ENCODE measurements at places on chromosomes 11 and 22. TPM values are rescaled to one million over a fixed set of nuclear protein-coding genes. Genes with fewer than 3 reads are reported as not detected.

- no peak for DNase-seq
Measured at GRCh38 chr22:45270095-45271020, 14.4 kb upstream of the UPK3A start.

- DNase-seq: no peak
Measured at GRCh38 chr11:74550991-74551753, 41.2 kb upstream of the POLD3 start.

The NXPE4 gene
- total RNA-seq: 183 TPM

GRCh38 chr11:116821050-116821918 lies 1.8 kb downstream of the APOA4 start:
- no peak for DNase-seq

The KRTAP5-11 gene
- total RNA-seq: not detected

The PKNOX2 gene
- total RNA-seq: 1.9 TPM

DNA sequence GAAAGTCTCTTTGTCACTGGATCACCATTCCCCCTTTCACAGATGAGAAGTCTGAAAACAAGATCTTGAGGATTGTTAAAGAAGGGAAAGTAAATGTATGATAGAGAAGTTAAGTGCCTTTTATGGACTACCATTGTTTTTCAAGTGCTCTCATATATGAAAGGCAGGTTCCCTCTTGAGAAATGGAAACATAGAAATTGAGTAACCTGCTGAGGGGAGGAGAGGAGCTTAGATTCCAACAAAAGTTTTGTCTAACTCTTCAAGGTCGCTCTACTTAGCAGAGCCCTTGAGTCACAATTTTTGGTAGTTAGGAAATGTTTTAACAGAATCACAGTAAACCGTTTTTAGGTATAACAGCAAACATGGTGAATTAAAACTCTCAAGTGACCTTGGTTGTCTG lies 80.1 kb downstream of the SVIP start:
- DNase-seq: no peak

DNA sequence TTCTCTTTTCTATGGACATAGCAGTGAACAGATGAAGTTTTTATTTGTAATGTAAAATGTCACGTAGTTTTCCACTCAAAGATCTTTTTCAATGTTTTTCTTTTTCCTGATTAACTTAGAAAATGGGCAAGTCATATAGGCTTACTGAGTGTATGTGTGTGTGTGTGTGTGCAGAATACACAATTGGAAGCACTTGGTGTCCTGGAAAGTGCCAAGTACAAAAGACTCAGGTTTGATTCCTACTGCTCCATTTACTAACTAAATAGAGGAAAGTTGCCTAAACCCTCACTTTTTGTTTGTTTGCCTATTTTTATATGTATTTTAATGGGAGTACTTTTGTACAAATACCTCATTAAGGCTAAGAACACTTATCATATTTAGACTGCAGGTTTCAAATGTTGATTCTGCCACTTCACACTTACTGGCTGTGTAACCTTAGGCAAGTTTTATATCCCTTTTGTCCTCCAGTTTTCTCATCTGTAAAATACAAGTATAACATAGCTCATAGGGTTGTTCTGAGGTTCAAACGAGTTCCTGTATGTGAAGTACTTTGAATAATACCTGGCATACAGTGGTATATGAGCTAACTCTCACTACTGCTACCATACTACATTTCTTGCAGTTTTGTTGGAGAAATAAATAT lies 90.1 kb downstream of the TYR start:
- DNase-seq: no peak

DNA sequence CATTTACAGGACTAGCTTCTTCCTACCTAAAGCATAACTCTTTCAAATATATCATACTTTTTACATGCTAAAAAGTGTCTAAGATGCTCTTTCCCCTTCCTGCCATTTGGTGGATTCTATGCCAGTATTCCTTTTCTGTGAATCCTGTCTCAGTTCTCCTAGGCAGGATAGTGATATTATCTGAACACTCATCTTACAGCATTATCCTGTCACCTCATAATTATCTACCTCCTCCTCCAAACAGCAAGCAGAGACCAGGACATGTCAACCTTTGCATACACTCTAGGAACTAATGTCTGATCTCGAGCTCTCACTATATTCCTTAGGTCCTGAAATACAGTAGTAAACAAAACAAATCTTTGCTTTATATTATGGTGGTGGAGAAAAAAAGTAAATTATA lies 275.5 kb downstream of the FAM181B start:
- DNase-seq: no peak

- DNase-seq: no peak
Measured at GRCh38 chr11:8201644-8202365, 33.0 kb upstream of the RIC3 start.

The DCHS1 gene
- total RNA-seq: 6.0 TPM

The OR6A2 gene
- 0.69 TPM for total RNA-seq

The APLNR gene
- 2.8 TPM for total RNA-seq

DNA sequence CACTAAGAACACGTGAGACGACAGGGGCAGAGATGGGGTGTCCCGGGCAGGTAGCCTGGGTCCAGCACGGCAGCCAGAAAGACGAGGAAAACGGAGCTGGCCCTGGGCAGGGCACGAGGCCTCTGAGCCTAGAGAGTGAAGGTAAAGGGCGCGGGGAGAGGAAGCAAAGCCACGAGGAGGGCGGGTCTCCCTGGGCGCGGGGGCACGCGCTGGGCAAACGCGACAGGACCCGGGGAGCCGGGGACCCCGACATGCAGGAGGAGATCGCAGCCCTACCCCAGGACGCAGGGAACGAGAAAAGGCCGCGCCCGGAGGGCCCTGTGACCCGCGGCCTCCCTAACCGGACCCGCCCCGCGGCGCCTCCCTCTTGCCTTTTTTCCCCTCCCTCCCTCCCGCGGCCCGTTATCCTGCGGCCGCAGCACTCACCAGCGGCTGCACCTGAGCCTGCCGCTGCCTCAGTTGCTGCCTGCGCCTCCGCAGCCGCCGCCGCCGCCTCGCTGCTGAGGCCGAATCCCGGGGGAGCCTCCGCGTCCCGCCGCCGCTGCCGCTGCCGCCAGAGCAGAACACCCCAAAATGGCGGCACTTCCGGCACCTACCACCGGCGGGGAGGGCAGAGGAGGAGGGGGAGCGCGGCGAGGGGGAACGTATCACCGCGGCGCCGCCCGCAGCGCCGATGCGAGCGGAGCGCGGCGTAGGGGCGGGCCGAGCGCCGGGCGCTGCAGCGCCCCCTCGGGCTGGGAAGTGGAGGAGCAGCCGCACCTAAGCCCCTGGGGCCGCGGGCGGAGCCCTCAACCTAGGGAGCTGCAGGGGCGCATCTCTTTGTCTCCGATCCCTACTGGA lies at the start of gene CELF1:
Gene CELF1, minus strand, starts transcription at position 567 of the 840 bp plus-strand sequence. CDS start 53,609 bp downstream, outside the sequence.
- peak; percentile 93 for DNase-seq

The PIH1D2 gene
- 0.65 TPM for total RNA-seq

The HBE1 gene
- total RNA-seq: not detected

DNA sequence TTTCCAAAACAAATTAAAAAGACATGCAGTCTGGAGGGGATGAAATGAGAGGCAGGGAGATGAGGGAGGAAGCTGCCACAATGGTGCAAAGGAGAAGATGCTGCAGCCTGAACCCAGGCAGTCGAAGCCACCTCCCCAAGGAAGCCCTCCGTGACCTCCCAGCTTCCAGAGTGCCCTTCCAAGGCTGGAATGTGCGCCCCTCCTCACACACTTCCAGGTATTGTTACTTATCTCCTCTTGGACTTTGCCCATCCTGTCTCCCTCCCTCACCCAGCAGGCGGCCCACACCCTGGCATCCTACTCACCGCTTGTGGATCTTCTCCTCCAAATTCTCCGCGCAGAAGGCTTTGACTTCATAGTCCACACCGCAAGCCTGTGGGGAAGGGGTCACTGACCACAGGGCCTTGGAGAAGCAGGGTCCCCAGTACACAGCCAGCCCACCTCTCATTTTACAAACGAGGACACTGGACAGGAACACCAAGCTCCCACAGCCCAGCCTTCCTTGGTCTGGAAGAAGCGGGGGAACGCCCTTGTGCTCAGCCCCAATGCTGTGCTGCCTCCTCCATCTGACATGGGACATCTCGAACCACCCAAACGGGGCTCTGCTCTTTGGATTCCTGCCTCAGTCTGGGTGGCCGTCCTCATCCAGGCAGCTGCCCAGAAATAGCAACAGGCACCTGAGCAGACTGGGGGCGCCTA lies 40.3 kb downstream of the TPBGL start:
- DNase-seq: peak; percentile 50

The RBM7 gene
- 33.6 TPM for total RNA-seq

DNA sequence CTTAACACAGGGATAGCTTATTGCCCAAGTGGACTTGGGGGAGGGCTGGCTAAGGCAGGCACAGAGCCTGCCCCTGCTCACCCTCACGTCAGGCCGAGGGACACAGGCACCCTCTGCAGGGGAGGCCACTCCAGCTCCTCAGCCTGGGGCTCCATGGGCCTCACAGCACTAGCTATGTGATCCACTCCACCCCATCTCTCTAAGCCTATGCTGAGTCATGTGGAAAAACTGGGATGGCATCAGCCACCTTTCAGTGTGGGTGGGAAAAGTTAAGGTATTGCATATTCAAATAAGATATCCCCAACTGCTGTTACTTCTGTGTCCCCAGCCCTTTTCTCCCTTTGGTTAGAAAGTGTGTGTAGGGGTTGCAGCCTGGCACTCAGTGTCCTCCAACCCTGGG lies 22.3 kb downstream of the RANGAP1 start:
- DNase-seq: no peak

GRCh38 chr11:128463371-128463829 lies 124.0 kb downstream of the ETS1 start:
- no peak for DNase-seq

DNA sequence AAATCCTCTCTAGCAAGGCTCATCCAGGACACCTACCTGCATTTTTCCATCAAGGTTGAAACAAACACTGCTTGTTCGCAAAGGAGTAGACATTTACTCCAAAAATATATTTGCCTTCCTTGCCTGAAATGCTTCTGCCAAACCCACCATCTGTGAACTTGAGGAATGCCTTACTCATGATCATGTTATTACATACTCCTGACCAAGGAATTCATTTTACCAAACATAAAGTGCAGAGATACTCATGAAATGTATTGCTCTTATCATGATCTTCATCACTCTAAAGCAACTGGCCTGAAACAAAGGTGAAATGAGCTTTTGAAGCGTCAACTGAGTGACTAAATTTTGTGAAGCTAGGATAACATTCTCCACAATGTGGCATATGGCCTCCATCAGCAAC lies 243.1 kb upstream of the CCDC179 start:
- DNase-seq: no peak

The NEFH gene
- total RNA-seq: 0.23 TPM

- no peak for DNase-seq
Measured at GRCh38 chr11:63892228-63892627, 24.7 kb downstream of the RCOR2 start.

- DNase-seq: peak; percentile 29
Measured at GRCh38 chr11:110077831-110078325, 15.3 kb upstream of the ZC3H12C start.

DNA sequence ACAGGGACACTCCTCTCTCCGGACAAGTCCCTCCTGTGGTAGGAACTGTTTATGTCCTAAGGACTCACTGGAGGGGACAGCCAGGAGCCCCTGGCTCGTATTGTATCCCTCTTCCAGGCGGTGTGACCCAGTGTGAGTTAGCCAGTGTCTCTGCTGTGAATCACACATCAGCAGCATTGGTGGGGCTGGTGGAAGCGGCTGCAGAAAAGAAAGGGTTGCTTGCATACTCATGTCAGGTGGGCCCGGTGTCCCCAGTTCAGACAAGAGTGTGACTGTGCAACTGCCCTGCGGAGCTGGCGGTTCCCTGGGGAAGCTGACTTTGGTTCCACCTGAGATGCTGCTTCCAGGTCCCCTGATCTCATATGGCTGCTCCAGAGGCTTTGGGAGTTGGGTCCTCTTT lies 99.4 kb downstream of the ZBTB16 start:
- no peak for DNase-seq

- DNase-seq: no peak
Measured at GRCh38 chr11:109033627-109034338, 368.9 kb downstream of the DDX10 start.

Data from mucosa of descending colon (tissue), 3 donors.